Progenitor cell of endocrine pancreas (in vitro differentiated cells): ENCODE measurements at places on chromosomes 12 and 14. TPM values are rescaled to one million over a fixed set of nuclear protein-coding genes. Genes with fewer than 3 reads are reported as not detected.
A peak's percentile ranks its signal among the peaks of the same experiment; 100 is the strongest.

TMTC1 gene
- total RNA-seq = 18.1 and 19.2 TPM in 2 replicates

CNTN1 gene
- 3.1 and 3.6 TPM in 2 replicates for total RNA-seq

RNF212B gene
- not detected in 2 replicates for total RNA-seq

CLEC6A gene
- total RNA-seq = not detected in 2 replicates

HPD gene
- not detected in 2 replicates for total RNA-seq

TSPAN19 gene
- total RNA-seq = not detected in 2 replicates

- H3K4me1 ChIP-seq = peaks cover 9% of the 10 kb centered on the region
- DNase-seq = no peak
- H3K4me3 ChIP-seq = no peak overlapping the region
- no peaks in the 10 kb centered on the region for H3K27me3 ChIP-seq
- peaks cover 20% of the 10 kb centered on the region for H3K36me3 ChIP-seq
- no peak overlapping the region for H3K27ac ChIP-seq
Observed at GRCh38 chr12:57154804-57155434, 7.5 kb upstream of the LRP1-AS start.

GRCh38 chr14:79598339-79598738 lies 613.0 kb downstream of the DIO2 start:
- H3K36me3 ChIP-seq = peaks cover 5% of the 10 kb centered on the region
- no peaks in the 10 kb centered on the region for H3K4me1 ChIP-seq
- no peak overlapping the region for H3K4me3 ChIP-seq
- no peak overlapping the region for H3K27ac ChIP-seq
- no peaks in the 10 kb centered on the region for H3K27me3 ChIP-seq
- no peak for DNase-seq

DNA sequence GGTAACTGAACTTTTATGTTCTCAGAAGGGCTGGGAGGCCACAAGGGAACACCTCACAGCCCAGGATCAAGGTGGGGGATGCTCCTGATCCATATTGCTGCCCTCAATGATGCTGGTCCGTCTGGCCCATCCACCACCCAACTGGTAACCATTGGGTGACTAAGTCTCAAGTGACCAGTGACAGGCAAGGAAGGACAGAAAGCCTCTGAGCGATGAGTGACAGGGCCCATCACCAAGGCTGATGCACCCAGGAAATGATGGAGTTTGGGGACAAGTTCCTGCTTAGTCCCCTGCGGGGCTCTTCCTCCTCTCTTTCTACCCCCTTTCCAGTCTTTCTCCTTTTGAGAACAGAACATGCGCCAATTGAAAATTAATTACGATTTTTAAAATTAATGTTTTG lies 2.6 kb upstream of the MMP19 start:
- no peak overlapping the region for H3K27ac ChIP-seq
- H3K36me3 ChIP-seq = no peaks in the 10 kb centered on the region
- peaks cover 14% of the 10 kb centered on the region for H3K27me3 ChIP-seq
- DNase-seq = no peak
- H3K4me3 ChIP-seq = no peak overlapping the region

DNA sequence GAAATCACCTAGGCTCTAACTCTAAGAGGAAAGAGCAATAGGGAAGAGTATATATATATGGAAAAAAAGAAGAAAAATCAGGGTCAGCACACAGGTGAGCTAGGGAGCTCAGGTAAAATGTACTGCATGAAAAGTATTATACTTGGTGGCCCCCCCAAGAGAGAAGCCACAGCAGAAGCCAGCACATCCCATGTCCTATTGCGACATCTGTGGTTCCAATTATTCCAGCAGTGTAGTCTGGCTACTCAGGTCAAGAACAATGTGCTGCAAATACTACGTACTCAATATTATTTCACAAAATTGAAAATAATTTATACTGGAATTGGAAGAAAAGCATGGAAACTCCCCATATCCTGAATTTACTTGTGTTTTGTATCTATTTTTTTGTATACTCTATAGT lies 85.5 kb downstream of the CEP83 start:
- H3K4me3 ChIP-seq = no peak overlapping the region
- peaks cover 3% of the 10 kb centered on the region for H3K4me1 ChIP-seq
- no peaks in the 10 kb centered on the region for H3K27me3 ChIP-seq
- H3K27ac ChIP-seq = no peak overlapping the region
- H3K36me3 ChIP-seq = peaks cover 2% of the 10 kb centered on the region
- no peak for DNase-seq

DNA sequence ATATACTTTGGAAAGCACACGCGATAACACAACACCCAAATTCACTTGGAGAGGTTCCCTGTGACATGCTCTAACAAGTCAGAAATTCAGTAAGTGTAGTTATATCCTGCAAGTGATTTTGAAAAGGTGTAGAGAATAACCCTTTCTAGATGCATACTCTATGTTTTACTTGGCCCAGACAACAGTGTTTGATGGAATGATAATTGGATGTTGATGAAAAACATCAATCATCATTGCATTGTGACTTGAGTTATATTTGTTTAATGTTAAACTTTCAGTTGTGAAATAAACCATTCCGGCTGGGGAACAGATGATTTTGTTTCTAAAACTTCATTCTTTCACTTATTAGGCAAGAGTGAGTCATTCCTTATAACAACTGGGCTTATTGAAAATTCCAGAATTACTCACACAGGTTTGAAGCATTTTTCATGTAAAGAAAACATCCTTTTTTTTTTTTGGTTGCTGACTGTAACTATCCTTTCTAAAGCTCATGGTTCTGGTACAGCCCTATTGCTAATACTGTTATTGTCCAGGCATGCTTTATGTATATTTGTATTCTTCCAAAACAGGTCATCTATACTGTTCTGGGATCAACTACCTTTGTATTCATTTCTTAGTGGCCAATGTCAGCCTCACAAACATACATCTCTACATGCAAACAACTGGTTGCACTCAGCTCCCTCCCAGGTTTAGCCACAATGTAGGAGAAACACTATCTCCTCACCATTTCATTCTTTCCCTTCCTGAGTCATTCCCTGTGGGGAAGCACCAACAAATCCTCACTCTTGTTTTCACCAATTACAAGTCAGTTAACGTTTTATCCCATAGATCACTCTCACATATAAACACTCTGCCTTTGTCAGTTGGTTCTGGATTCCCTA lies 121.2 kb upstream of the LRIG3 start:
- H3K27ac ChIP-seq = peak overlapping the region; percentile 4
- no peak overlapping the region for H3K4me3 ChIP-seq
- peaks cover 14% of the 10 kb centered on the region for H3K4me1 ChIP-seq
- no peaks in the 10 kb centered on the region for H3K36me3 ChIP-seq

DNA sequence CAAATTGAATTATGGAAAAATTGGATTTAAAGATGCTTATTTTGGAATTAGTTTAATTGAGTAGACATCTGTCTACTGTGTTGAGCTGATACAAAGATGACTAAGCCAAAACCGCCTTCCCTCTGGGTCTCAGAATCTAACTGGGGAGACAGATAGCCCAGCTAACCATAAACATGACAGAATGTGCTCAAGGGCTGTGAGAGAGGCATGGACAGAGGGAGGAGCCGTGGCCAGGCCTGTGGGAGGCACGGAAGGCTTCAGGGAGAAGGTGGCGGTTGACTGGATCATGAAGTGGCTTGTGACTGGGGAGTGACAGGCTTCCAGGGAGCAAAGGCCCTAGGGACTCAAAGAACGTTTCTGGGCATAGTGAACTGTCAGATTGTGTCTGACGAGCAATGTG lies 74.6 kb downstream of the DACT1 start:
- no peaks in the 10 kb centered on the region for H3K36me3 ChIP-seq
- H3K27ac ChIP-seq = no peak overlapping the region
- H3K4me3 ChIP-seq = no peak overlapping the region
- no peak for DNase-seq
- H3K4me1 ChIP-seq = peaks cover 5% of the 10 kb centered on the region

GRCh38 chr12:31326736-31327659 lies 1.0 kb upstream of the SINHCAF start:
- peak overlapping the region; percentile 99 for H3K27ac ChIP-seq
- H3K4me3 ChIP-seq = peak overlapping the region; percentile 99
- no peak for DNase-seq
- H3K4me1 ChIP-seq = peaks cover 20% of the 10 kb centered on the region

GRCh38 chr12:132167611-132168310 lies 23.5 kb downstream of the NOC4L start:
- H3K4me1 ChIP-seq = no peaks in the 10 kb centered on the region
- H3K27me3 ChIP-seq = peaks cover 47% of the 10 kb centered on the region
- no peak for DNase-seq
- no peak overlapping the region for H3K27ac ChIP-seq

DNA sequence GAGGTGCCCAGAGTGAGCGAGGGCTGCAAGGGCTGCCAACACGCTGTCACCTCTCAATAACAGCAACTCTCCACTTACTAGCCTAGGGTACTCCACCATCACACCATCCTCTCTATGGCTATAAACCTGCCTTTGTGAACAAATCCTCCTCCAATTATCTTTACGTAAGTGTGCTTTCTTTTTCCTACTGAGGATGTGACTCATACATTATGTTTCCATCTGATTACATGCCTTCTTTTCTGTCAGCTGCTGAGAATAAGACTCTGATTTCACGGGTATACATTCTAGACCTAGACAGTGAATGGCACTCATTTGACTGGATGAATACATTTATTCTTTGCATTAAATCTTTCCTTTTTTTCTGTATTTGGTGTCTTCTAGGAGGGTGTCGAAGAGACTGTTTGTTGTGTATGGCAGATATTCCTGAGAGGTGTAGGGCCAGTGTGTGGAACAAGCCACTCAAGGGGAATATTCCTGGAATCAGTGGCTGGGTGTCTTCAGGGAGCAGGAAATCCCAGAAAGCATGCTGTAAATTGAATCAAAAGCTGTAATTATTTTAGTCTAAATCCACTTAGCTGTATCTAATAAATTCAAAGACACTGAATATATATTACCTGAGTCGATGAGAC lies 327.3 kb upstream of the TMTC1 start:
- no peak for DNase-seq
- H3K4me1 ChIP-seq = no peaks in the 10 kb centered on the region
- H3K27me3 ChIP-seq = no peaks in the 10 kb centered on the region
- no peak overlapping the region for H3K27ac ChIP-seq
- H3K4me3 ChIP-seq = no peak overlapping the region

DNA sequence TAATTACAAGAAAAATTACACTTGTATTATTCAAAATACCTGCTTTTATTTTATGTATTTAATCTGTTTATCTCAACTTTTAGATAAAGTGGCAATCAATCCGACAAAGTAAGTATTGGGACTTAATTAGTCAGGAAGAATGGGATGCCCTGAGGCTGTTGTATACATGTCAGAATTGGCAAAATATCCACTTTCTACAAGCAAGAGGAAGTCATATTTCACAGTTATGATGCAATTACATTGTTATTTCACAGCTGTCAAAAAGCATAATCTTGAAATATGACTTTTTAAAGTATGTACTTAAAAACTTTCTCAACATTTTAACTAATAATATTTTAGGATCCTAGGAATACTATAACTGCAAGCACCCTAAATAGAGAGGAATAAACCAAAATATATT lies 357.1 kb upstream of the MGAT4C start:
- no peaks in the 10 kb centered on the region for H3K27me3 ChIP-seq
- DNase-seq = no peak
- no peaks in the 10 kb centered on the region for H3K36me3 ChIP-seq
- H3K4me3 ChIP-seq = no peak overlapping the region

GRCh38 chr12:72295101-72295500 lies 22.9 kb downstream of the TRHDE start:
- no peaks in the 10 kb centered on the region for H3K36me3 ChIP-seq
- H3K4me1 ChIP-seq = no peaks in the 10 kb centered on the region
- no peak for DNase-seq
- no peaks in the 10 kb centered on the region for H3K27me3 ChIP-seq
- H3K27ac ChIP-seq = no peak overlapping the region

DNA sequence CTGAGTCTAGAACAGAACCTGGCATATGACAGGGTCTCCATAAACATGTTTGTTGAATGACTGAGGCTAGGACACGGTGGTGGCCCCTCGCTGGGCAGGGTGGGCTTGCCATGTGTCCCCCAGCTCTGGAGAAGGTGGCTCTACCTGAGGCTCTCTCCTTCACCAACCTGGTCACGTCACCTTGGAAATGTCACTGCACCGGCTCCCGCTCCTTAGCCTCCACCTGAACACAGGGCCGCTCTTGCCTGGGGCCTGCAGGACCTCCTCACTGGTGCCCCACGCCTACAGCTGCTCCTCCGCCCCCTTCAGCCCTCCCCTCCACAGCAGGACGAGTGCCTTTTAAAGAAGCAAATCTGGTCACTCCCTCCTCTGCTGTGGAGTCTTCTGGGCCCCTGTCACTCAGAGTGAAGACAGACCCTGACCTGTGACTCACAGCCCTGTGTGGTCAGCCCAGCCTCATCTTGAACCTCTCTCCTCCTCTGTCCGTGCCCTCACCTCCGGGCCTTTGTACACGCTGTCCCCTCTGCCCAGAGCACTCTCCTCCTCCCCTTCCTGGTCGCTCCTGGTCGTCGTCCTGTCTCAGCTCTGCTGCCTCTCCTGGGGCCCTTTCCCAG lies 81.0 kb downstream of the ADGRD1 start:
- no peak overlapping the region for H3K27ac ChIP-seq
- H3K4me3 ChIP-seq = no peak overlapping the region
- no peak for DNase-seq
- no peaks in the 10 kb centered on the region for H3K36me3 ChIP-seq
- peaks cover 8% of the 10 kb centered on the region for H3K27me3 ChIP-seq

- H3K4me3 ChIP-seq = no peak overlapping the region
- peaks cover 44% of the 10 kb centered on the region for H3K27me3 ChIP-seq
- no peak overlapping the region for H3K27ac ChIP-seq
Observed at GRCh38 chr12:5184186-5184585, 140.5 kb downstream of the KCNA5 start.

GRCh38 chr14:105666420-105666819 lies 140.0 kb downstream of the TMEM121 start:
- H3K27me3 ChIP-seq = no peaks in the 10 kb centered on the region
- DNase-seq = no peak
- H3K36me3 ChIP-seq = peaks cover 4% of the 10 kb centered on the region
- no peaks in the 10 kb centered on the region for H3K4me1 ChIP-seq
- H3K27ac ChIP-seq = no peak overlapping the region

DNA sequence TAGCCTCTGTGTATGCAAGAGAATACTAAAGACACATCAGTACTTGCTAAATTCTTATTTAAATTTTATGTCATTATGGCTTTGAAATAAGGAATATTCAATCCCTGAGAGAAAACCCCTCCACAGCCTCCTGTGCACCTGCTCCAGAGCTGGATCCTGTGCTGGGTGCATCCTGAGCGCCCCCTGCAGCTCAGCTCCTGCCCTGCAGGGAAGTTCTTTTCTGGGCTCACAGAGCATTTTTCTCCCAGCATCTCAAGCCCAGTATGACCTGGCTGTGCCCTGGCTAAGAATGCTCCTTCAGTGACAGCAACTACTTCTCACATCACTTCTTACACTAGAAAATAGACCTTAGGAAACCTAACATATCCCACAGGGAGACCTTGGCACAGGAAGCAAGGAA lies 1211.7 kb downstream of the TMEM121 start:
- DNase-seq = no peak
- no peaks in the 10 kb centered on the region for H3K27me3 ChIP-seq
- H3K4me3 ChIP-seq = no peak overlapping the region
- H3K27ac ChIP-seq = no peak overlapping the region

- no peaks in the 10 kb centered on the region for H3K27me3 ChIP-seq
- peaks cover 4% of the 10 kb centered on the region for H3K36me3 ChIP-seq
- DNase-seq = no peak
- peaks cover 4% of the 10 kb centered on the region for H3K4me1 ChIP-seq
- H3K4me3 ChIP-seq = no peak overlapping the region
- no peak overlapping the region for H3K27ac ChIP-seq
Observed at GRCh38 chr14:64951724-64952123, 9.2 kb upstream of the GPX2 start.

- H3K27ac ChIP-seq = no peak overlapping the region
- H3K4me3 ChIP-seq = no peak overlapping the region
- DNase-seq = no peak
- no peaks in the 10 kb centered on the region for H3K27me3 ChIP-seq
- H3K36me3 ChIP-seq = no peaks in the 10 kb centered on the region
Observed at GRCh38 chr12:75859868-75860267, 171.7 kb downstream of the PHLDA1 start.
